Psoas muscle (tissue), 8 donors: ENCODE measurements at places on chromosomes 2 and 18. TPM values are rescaled to one million over a fixed set of nuclear protein-coding genes. Genes with fewer than 3 reads are reported as not detected.

Gene CRIM1
- total RNA-seq = 62.6 TPM

DNA sequence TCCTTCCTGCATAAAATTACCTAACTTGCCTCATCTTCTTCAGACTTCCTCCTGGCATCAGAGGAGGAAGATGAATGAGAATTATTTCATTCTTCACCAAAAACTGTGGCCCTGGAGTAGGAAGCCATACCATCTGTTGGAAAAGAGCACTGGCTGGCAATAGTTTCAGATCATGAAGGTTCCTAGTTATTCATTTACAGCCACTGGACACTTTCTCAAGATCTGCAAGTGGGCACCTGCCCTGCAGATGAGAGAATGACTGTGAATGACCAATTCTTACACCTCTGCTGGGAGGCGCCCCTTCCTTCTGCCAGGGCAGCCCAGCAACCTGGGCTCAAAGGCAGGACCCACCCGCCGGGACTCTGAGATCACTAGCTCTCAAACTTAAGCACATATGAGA is 13.0 kb downstream of the DIPK1C start:
- DNase-seq = no peak

DNA sequence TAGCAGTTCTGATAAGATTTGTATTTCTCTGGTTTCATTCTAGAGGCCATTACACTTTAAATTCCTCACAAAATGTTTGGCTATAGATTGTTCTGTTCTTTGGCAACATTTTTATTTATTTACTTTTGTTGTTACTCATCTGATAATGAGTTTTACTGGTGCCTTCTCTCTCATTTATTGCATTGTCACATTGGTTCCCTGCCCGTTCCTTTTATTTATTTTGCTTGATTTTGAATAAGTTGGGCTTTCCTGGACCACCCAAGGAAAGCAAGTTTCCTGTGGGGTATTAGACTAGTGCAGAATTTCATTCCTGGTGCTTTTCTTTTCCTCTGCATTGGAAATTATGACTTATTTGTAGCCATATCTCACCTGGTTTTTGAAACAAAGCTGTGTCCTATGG is 232.0 kb downstream of the SOCS6 start:
- DNase-seq = no peak

- DNase-seq = no peak
Observed at GRCh38 chr2:54499661-54500060, 43.5 kb downstream of the SPTBN1 start.

- DNase-seq = no peak
Observed at GRCh38 chr2:228901531-228901930, 369.6 kb downstream of the PID1 start.
